ENCODE measurements at places on chromosomes 2 and 18.
A peak's percentile ranks its signal among the peaks of the same experiment; 100 is the strongest.

DNA sequence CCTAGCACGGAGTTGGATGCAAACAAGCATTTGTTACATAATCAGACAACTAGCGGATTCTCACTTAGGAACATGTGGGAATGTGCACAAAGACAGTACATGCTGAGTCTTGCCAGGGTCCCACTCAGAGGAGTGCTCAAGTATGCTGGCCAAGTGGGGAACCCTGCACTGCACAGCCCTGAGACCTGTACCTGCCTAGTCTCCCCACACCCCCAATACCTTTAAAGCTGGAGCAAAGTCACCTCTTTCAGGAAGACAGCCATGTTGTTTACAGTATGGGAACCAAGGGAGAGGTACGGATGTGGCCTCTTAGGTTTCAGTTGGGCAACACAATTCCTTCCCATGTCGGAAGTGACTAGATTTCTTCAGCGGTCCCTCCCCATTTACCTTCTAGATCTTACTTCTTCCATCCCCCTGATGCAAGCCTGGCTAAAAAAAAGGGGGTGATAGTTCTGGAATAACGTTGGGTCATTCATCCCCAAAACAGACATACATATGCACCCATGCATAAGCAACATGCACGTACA is 10.7 kb downstream of the CXCR1 start:
- no peak for DNase-seq

- no peak for DNase-seq
Observed at GRCh38 chr2:64918220-64918886, 70.8 kb upstream of the SLC1A4 start.

DNA sequence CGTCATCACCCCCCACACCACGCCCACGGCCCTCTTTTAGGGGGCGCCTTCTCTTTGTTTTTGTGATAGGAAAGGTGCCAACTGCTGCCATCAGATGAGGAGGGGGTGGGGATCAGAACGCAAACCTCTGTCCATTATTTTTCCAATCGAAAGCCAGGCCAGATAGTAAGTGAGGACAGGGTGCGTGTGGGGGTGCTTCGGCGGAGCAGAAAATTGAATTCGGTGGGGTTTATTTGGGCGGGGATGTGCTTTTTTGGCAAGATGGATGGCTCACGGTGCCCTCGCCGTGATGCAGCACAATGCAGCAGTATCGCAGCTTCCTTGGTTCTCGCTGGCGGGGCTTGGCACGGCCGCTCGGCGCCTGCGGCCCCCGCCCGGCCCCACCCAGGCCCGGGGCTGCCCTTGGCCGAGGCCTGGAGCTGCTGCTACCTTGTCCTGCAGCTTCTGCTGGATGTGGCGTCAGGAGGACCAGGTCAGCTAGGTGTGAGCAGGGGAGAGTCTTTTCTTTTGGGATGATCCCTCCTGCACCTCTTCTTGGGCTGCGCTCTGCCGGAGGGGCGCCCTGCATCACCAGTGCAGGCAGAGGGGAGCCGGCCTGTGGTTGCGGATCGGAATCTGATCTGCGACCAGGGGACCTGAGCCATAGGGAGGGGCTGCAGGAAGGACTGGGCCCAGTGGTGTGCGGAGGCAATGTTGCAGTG is 1.3 kb downstream of the SPTBN1 start:
- no peak for DNase-seq

DNA sequence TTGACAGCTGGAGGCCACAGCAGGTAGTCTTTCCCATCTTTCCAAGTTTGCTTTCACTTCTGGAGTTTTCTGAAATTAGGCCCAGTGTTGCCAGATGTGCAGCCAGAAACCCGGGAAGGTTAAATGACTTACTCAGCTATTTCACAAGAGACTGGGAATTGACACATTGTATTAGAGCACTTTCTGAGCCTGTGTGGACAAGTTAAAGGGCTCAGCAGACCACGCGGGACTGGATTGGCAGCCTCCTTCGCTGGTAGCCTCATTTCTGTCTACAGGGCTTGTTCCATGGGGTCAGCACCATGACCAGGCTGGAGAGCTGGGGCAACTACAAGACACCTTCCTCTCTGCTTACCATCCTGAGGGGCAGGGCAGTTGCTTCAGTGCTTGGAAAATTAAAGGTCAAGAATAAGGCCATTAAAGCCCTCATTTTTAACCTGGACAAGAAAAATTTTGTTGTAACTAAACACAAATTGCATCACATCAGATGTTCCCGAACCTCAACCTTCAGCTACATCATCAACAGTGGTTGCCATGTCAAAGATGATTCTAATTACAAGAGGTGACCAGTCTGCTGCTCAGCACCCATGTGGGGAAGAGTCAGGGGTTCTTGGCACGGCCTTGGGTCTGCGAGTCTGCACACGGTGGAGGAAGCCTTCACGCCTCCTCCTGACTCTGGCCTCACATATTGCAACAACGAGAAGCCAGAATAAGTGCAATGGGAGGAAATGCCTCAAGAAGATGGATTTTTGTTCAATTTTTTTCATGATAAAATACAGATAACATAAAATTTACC is 279.5 kb upstream of the RAB6C start:
- no peak for DNase-seq

- DNase-seq: no peak
Observed at GRCh38 chr18:28725876-28726275, 548.9 kb upstream of the CDH2 start.

DNA sequence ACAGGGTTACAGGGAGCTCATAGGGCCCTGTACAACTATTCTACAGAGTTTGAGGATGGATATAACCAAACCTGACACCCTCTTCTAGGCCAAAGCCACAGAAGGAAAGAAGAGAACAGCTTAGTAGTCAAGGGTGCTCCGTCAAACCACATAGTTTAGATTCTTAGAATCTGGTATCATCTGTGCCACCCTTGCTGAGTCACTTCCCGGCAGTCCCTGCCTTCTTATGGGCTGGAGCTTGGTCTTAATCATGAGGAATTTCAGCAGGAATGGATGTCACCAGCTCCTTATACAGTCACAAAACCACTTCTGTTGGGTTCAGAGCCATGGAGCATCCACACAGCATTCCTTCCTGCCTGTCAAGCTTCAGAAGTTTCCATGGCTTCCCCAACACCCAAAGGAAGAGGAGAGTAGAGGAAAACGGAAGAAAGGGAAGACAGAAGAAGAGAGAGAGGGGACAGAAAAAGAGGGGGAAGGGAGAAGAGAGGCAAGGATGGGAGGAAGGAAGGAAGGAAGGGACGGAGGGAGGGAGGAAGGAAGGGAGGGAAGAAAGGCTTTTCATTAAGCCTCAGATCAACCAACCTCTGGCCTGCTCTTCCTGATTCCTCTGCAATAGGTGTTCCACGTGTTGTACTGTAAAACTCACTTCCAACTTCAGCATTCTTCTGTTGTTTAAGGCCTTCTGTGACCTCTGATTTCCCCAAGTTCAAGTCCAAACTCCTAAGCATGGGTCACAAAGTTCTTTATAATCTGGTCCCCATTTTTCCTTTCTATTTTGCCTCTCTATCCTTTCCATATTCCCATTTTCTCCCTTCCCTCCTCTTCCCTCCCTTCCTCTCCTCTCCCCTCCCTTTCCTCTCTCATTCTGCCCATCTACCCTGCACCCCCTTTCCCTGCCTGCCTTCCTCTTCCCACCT is 246.1 kb upstream of the TNP1 start:
- no peak for DNase-seq

- no peak for DNase-seq
Observed at GRCh38 chr2:96859681-96860064, 1.9 kb upstream of the ANKRD39 start.

GRCh38 chr2:187949859-187950258 is 341.8 kb upstream of the GULP1 start:
- no peak for DNase-seq

GRCh38 chr2:237627441-237628246 is at the start of gene LRRFIP1:
LRRFIP1 (plus strand) TSS chr2:237627587; CDS start chr2:237627645, 58 bp downstream.
- peak; percentile 67 for DNase-seq

- DNase-seq: no peak
Observed at GRCh38 chr2:66693076-66693965, 258.4 kb downstream of the MEIS1 start.

DNA sequence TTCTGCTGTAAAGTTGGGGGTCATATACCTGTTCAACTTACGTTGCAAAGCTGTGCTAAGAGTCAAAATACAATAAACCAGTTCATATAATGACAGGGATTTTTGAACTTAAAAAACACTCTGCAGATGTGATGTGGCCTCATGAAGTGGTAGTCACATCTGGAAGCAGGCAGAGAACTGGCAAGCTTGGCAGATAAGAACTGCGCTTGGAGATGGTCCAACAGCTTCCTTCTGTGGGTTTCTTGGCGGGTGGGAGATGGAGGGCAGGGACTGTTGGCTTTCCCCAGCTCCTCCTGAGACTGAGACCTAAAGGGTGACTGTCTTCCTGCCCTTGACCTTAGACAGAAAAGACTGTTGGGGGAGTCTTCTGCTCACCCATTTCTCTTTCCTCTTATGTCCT is 140.4 kb downstream of the CTIF start:
- DNase-seq: no peak

DNA sequence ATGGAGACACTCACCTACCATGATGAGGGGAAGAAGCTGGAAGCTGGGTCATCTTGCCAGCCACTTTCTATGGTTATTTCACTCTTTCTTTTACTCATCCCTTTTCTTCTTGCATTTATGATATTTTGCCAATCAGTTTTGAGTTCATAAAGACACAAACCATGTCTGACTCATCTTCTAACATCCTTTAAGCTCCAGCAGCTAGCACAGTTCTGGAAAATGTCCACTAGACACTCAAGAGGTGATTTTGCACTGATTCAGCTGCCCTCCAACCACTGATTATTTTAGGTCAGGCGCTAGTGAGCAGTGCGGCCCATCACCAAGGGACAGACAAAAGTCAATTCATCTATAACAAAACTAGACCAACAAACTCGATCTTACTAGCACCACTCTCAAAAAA is 537.1 kb upstream of the ID2 start:
- DNase-seq: no peak

DNA sequence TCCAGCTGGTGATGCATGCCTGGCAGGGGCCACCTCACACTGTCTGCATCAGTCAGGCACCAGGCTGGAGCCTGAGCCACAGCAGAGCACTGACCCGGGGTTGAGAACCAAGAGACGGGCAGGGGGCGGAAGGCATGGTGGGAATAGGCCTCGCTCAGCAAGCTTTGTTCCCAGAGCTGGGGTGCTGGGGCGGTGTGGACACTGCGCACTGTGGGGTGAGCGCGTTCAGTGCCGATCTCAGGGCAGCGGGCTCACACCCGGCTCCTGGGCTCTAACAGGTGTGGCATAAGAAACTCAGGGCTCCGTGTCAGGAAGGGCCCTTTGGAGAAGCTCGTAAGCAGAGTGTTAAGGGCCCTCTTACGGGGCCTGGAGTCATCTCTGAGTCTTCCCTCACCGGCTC is 15.7 kb downstream of the SH3RF3 start:
- DNase-seq: no peak
